NCI-H1105 treated with DMSO at 0.1 percent for 48 hours (cell line): ENCODE measurements at places on chromosomes 5 and 9.

- DNase-seq = no peak
These were observed 49.3 kb downstream of the NLN start for GRCh38 chr5:65771266-65771665.

- no peak for DNase-seq
These were observed 51.3 kb downstream of the LHFPL2 start for GRCh38 chr5:78597068-78597973.

- DNase-seq = no peak
These were observed 15.2 kb upstream of the TERT start for GRCh38 chr5:1310118-1310517.

DNA sequence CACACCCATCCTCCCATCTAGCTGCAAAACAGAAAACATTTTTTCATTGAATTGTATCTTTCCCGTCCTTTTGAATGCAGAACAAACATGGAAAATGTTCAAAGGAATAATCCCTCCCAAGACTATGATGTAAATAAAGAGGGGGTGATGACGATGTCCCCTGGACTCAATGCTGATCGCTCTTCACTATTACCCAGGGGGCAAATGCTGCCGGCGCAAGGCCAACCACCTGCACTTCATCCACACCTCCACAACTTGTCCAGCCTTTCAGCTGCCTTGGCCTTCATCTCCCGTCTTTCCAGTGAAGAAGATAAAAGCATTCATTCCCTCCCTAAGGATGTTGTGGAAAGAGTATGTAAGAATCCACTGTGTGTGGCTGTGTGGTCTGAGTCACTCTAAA is 240.3 kb downstream of the AGTPBP1 start:
- no peak for DNase-seq

GRCh38 chr5:174454464-174454863 is 269.9 kb upstream of the MSX2 start:
- no peak for DNase-seq

- no peak for DNase-seq
These were observed 183.4 kb downstream of the PAPPA start for GRCh38 chr9:116337015-116337414.
